SW 1271 (cell line): ENCODE measurements at places on chromosomes 1 and 21.

- DNase-seq, result no peak
These were observed 690 bp downstream of the EPS8L3 start for GRCh38 chr1:109762821-109763645.

DNA sequence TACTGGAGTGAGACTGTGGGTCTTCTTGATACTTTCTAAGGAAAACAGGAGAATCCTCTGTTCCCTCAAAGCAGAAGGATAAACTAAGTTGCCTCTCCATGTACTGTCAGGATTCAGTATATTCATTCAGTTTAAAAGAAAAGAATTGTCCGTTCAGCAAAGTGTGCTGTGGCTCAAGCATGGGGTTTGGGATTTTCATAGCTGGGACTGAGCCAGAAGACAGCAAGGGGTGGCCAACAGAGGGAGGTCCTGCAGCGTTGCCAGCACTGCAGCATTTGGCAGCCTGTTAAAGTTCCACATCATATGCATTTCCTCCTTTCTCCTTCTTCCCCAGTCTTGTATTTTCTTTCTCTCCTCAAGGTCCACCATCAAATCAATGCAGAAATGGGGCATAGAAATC lies 75.1 kb downstream of the DTL start:
- DNase-seq, result no peak

DNA sequence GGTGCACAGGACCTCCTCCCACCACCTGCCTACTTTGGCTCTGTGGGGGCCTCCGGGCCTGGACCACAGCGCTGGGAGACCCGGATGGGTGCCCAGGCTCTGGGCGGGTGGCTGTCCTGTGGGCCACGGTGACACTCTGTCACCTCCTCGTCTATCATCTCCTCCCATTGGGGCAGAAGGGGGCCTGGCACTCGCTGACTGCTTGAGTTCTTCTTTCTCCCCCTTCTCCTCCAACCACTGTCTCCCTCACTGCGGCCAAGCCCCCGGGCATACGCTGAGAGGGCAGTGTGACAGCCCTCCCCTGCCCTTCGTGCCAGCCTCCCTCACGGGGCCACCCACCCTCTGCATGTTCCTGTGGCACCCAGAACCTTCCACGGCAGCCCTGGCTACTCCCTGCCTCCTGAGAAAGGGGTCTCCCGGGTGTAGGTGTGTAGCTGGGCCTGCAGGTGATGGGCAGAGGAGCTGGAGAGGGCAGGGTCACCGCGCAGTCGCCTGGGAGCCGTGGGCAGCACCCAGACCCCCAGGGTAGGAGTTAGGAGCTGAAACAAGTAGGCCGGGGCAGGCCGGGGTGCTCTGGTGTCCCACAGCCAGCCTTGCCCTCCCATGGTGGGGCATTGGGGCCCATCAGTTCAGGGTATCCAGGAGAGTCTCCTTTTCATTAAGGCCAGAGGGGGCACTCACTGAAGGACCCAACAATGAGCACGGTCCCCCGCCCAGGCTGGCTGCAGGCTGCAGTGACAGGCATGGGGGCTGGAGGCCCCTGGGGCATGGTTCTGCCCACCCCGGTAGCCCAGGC lies 9.2 kb upstream of the ARF1 start:
- DNase-seq, result no peak

DNA sequence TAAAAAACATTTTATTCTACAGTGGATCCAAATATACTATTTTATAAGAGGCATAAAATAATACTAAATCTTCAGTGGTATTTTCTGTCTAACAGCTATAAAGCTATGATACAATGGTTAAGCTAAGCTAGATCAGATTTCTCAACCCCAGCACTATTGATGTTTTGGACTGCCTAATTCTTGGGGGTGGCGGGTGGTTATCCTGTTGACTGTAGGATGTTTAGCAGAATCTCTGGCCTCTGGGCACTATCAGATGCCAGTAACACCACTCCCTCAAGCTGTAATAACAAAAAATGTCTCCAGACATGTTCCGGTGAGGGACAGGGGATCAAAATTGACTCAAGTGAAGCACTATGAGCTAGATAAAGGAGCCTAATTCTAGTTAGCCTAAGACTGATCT lies 118.5 kb downstream of the APP start:
- DNase-seq, result no peak

DNA sequence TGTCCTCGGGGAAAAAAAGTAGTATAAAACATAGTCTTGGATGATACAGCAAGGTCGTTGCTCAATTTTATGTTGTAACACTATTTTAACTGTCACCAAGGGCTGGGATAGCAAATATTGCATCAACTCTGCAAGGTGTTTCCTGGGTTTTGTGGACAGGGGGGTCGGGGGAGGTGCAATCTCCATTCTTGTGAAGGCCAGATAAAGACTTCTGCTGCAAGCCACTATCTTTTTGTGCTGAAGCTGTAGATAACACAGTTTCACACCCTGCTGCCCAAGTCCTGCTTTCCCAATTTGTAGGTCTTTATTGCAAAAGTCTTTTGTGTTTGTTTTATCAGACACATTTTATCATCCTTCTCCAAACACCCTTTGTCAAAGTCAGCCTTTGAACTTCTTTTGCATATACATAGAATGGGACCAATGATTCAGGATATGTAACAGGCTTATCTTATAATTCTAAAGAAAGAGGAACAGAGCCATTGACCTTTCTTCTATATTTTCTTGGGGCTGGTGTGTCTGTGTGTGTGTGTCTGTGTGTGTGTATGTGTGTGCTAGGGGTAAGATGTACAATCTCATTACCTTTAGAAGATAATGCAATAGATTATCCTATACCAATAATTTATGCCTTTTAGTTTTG lies 140.6 kb downstream of the RUNX1 start:
- no peak for DNase-seq

DNA sequence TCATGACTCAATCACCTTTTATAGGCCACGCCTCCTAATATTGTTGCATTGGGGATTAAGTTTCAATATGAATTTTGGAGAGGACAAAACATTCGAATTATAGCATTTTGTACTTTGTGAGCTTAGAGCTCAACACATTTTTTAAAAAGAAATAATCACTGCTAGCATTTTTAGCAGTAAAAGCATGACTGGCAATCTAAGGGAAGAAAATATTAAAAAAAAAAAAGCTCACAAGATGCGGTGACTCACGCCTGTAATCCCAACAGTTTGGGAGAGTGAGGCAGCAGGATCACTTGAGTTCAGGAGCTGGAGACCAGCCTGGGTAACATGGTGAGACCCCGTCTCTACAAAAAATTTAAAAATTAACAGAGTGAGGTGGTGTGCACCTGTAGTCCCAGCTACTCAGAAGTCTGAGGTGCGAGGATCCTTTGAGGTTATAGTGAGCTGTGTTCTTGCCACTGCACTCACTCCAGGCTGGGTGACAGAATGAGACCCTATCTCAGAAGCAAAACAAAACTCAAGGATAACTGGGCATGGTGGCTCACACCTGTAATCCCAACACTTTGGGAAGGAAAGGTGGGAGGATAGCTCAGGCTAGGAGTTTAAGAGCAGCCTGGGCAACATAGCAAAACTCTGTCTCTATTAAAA lies 28.8 kb upstream of the DIPK1A start:
- DNase-seq, result no peak

- no peak for DNase-seq
These were observed 2.5 kb downstream of the ILDR2 start for GRCh38 chr1:166972826-166973225.

GRCh38 chr1:228488125-228488817 lies 1.1 kb downstream of the RNF187 start:
- no peak for DNase-seq

GRCh38 chr1:66571789-66572188 lies 37.8 kb downstream of the SGIP1 start:
- peak; percentile 17 for DNase-seq
